ENCODE measurements at places on chromosomes 1 and 21. TPM values are rescaled to one million over a fixed set of nuclear protein-coding genes. Genes with fewer than 3 reads are reported as not detected.

TNNI3K gene
- 0.41 TPM for polyA plus RNA-seq

TSPEAR gene
- 0.01 TPM for polyA plus RNA-seq

UBL4B gene
- polyA plus RNA-seq, result not detected

BTG2 gene
- 27.3 TPM for polyA plus RNA-seq

SGIP1 gene
- polyA plus RNA-seq, result 0.90 TPM

NPPB gene
- 0.83 TPM for polyA plus RNA-seq

GSTM5 gene
- 2.2 TPM for polyA plus RNA-seq

COPA gene
- polyA plus RNA-seq, result 51.1 TPM

SYT6 gene
- not detected for polyA plus RNA-seq

S100A10 gene
- 1,247 TPM for polyA plus RNA-seq

KIF21B gene
- 0.28 TPM for polyA plus RNA-seq

MFAP2 gene
- polyA plus RNA-seq, result 1.5 TPM

OPRD1 gene
- polyA plus RNA-seq, result not detected

IER5 gene
- 27.2 TPM for polyA plus RNA-seq

CFHR4 gene
- not detected for polyA plus RNA-seq

KCNT2 gene
- polyA plus RNA-seq, result 0.22 TPM

CNR2 gene
- polyA plus RNA-seq, result 0.01 TPM

RGS18 gene
- 0.29 TPM for polyA plus RNA-seq

BSND gene
- polyA plus RNA-seq, result not detected

ATP1A2 gene
- polyA plus RNA-seq, result 4.3 TPM

CCDC190 gene
- polyA plus RNA-seq, result 1.5 TPM

KCND3 gene
- polyA plus RNA-seq, result 1.6 TPM

CYP4A22 gene
- polyA plus RNA-seq, result not detected

PLPPR5 gene
- not detected for polyA plus RNA-seq

CD1B gene
- polyA plus RNA-seq, result not detected

FBXO2 gene
- polyA plus RNA-seq, result 8.5 TPM

USH2A gene
- polyA plus RNA-seq, result under 0.01 TPM
